AG09319 (cell line): ENCODE measurements at places on chromosomes 7 and 10.

GRCh38 chr7:19772306-19772705 lies 1.1 kb downstream of the TMEM196 start:
- no peak for DNase-seq

- DNase-seq = no peak
Measured at GRCh38 chr10:93412801-93413200, 69.3 kb downstream of the MYOF start.

DNA sequence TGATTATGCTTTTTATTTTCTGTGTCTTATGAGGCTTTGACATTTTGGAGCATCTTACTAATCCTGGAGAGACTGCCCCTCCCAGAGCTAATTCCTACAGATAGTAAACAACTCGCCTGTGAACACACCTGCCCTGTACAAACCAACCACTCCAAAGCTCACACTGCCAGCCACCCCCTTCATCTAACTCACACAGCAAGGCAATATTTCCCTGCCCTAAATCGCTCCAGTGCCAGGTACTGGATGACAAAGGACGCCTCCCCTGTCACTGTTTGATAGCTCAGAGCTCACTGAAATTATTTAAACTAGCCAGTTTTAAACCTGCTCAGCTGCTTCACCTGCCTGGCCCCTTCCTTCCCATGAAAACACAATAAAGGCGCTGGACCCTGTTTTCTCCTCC lies 535.1 kb upstream of the CELF2 start:
- DNase-seq = no peak

DNA sequence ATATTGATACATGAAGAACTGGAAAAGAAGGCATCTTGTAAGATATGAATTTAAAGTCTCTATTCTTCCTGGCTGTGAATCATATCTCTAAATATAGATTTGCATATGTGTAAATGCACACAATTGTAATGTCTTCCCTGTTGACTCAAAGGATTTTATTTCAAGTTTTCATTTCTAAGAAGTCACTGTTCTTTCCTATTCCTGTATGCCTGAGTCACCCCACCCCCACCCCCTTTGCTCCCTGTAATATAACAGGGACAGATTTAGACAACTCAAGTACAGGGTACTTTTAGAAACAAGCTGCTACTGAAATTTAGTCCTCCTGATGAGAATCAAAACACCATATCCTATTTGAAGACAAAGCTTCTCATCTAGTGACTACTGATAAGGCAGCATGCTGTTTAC lies 43.0 kb upstream of the HECTD2 start:
- no peak for DNase-seq

- no peak for DNase-seq
Measured at GRCh38 chr7:142379201-142379885, 121.5 kb upstream of the PRSS58 start.

DNA sequence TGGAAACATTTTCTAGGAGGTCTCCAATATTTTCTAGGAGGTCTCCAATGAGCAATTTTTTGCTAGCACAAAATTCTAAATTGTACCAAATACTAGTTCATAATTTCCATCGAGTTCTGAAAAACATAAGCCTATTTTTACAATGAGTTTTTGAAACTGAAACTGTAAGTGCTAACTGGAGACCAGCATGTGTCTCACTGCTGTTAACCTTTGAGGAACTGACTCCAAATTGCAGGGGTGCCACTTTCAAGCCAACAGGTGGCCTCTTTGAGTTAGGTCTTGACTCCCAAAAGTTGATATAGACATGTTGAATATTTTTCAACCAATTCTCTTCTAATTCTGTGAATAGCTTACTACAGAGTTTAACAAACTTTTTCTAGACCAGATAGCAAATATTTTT lies 58.8 kb downstream of the CAV1 start:
- no peak for DNase-seq

DNA sequence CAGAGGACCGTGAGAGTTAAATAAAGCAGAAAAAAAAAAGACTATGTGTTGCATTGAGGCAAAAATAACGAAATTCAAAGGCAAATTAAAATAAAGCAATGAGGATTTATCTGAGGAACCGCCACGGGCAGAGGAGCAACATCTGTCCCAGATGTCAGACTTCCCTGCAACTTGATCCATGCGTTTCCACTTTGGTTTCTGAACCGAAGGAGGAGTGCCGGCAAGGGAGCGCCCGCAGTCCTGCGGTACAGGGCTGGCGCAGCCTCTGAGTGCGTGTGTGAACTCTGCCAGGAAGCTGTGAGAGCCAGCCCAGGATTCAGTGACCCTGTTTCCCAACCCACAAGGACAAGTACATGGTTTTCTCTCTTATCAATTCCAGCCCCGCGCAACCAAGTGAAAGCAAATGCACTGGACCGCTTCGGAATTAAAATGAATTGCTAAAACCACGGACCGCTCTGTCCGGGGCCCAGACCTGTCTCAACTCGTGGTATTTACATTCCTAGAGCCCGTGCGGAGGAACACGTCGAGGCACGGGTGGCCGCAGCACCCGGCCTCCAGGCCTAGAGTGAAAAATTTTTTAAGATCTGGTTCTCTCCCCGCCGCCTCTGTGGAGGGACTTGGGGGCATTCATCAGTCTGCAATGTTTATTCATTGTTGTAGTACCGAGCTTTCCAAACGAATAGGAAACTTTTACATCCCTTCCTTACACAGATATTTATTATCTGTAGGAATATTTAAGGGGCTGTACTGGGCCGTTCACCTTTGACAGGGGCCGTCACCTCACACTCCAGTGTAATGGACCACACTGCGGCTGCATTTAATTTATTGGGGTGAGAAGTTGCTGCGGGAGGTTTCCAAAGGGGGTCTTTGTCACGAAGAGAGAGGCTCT lies 291.5 kb upstream of the NFE2L3 start:
- no peak for DNase-seq

DNA sequence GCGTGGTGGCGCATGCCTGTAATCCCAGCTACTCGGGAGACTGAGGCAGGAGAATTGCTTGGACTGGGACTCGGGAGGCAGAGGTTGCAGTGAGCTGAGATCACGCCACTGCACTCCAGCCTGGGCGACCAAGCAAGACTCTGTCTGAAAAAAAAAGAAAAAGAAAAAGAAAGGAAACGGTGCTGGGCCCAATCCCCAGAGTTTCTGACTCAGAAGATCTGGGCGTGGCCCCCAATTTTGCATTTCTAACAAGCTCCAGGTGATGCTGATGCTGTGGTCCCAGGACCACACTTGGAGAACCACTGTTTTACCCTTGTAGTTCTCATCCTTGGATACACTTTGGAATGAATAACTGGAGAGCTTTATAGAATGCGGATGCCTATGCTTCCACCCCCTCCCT lies 79.0 kb downstream of the C10orf105 start:
- DNase-seq = no peak
